ENCODE measurements at places on chromosomes 7 and 10. TPM values are rescaled to one million over a fixed set of nuclear protein-coding genes. Genes with fewer than 3 reads are reported as not detected.

DNA sequence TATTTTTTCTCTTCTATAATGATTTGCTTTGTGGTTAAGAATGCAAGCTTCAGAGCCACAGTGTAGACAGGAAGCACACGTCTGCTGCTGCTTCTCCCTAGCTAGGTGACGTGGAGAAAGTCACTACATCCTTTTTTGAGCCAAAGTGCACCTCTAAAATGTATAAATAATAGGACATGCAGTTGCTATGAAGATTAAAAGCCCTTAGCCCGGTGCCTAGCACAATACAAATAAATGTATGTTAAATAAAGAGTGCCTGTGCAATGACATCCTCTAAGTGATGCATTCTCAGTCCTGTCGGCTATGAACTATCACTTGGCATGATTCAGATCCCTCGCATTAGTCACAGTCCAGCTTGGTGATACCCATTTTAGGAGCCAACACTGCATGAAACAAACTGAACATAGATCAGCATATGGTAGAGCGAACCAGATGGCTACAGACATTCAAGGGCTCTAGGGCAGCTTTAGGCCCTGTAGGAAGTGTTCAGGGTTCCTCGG lies 4.8 kb upstream of the TRDMT1 start:
- DNase-seq, result no peak

The SPOCK2 gene
- polyA plus RNA-seq, result 189 TPM

DNA sequence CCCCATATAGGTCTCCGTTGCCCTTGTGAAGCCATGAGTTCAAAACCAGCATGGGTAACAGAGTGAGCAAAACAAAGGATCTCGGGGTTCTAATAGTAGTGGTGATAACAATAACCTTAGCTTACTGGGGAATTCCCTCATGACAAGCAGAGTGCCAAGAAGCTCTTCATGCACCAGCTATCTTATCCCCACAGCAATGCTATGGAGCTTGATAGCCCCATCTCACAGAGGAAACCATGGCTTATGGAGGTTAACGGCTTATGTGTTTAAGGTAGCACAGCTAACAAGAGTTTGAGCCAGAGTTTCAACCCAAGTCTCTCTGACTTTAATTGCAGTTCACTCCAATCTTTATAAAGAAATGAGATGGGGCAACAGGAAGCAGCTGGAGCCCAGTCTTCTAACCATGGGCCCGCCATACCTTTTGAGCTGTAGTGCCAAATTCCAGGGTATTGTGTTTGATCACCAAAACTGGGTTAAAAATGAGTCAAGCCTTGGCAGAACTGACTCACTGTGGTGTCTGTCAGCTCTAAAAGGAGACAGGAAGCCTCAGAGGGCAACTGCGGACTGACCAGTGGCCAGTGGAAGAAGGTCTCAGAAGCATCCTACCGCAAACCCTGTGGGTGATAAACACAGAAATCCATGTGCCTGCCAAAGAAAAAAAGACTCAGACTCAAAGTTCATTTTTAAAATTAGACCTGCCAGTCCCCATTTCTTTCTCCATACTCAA lies 16.5 kb upstream of the PLAU start:
- DNase-seq, result no peak

The MBL2 gene
- polyA plus RNA-seq, result 0.45 TPM

DNA sequence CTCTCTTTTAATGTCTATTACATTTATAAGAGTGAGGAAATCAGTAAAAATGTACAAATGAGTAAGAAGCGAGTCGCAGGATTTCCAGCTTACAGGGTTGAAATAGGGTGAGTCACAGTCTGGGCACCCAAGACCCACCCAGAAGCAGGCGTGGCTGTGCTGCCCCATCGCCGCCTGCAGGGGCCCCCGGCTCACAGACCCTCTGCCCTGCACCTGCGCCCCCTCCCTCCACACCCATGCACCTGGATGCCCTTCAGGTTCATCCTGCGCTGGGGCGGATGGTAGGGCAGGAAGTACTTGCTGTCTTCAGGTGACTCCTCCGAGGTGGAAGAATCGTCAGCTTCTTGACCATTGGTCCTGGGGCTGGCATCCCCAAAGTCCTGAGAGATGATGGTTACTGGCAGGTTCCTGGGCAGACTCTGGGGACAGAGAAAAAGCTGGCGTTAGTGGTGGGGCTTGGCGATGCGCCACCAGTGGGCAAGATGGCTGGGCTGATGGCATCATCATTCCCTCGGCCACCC lies 90.2 kb upstream of the GNA12 start:
- no peak for DNase-seq

DNA sequence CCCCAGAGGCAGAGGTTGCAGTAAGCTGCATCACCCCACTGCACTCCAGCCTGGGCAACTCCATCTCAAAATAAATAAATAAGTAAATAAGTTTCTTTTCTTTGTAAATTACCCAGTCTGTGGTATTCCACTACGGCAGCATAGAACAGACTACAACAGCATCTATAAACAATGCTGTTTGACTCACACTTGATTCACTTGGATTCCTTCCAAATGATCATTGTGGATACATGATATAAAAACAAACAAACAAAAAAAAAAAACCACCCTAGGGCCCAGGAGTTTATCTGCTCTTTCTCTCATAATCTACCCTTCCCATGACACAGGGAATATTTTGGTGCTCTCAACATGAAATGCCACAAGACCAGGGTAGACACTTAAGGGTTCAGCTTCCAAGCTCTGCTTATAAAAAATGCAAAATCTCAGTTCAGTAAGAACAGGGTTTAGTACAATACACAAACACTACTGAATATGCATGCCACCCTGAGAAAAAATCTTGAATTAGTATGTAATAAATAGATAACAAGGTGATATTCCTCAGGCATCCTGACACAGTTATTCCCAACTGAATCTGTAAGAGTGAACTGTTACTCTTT lies 200.9 kb downstream of the FAM107B start:
- no peak for DNase-seq

- no peak for DNase-seq
Observed at GRCh38 chr7:39271402-39271801, 293.7 kb downstream of the POU6F2 start.

DNA sequence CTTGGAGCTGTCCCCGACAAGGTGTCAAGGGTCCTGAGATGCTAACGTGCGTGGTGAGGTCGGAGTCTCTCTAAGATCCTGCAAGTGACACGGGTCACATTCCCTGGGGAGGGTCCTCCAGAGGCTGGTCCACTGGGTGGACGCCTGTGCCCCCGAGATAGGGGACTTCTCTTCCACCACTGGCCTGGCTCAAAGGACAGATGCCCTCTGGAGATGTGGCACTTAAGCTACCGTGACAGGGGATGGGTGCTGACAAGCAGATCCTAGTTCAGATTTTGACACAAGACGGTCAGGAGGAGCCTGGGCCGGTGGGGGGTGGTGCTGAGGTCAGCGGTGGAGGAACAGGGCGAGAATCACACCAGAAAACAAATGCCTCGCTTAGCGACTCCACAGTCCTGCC lies 178.0 kb downstream of the ADARB2 start:
- DNase-seq, result no peak

DNA sequence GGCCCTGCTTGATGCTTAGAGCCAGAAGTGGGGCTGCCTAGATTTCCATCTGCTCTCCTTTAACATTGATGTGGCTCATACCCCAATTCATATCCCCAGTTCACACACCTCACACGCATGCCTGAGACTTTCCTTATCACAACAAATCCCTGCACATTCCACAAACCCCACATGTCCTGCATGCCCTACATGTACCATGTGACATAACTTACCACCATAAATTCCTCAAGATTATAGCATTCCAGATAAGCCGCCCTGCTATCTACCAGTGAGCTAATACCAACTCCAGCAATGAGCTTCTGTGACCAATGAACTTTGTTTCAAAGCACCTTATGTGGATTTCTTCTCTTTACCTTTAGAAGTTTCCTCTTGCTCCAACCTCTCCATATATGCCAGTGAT lies 104.7 kb upstream of the RAB11FIP2 start:
- no peak for DNase-seq

DNA sequence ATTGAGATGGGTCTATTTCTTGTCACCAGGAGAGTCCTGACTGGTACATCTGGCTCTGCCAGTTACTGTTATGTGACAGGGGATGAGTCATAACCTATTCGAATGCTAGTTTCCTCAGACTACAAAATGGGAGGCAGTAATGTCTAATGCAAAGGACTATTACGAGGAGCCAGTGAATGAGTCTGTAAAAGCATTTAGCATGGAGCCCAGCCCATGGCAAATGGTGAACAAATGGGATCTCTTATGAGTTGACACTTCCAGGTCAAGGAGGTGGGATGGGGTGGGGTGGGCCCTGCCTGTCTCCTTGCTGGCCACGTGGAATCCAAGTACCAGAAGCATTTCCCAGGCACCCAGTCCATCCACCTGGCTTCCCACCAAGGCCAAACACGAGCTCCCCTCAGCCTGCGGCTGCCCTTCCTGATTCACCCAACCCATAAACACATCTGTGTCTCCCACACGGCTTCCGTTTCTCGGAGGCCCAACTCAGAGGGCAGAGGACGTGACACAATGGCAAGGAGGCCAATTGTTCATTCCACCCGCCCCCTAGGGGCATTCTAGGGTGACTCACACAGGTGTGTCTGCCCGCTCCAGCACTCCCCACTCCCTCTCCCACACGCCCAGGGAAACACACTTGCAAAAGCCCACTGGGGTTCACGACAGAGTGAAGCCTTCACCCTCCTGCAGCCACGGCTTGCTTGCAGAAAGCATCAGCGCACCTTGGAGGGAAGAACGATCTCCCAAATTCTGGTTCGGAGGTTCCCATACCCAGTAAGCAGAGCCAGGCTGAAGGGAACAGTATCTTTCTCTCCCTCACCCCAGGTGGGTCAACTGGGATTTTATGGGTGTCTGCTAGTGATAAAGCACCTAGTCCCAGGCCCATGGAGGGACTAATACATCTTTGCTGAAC lies 109.8 kb downstream of the SH3PXD2A start:
- no peak for DNase-seq

DNA sequence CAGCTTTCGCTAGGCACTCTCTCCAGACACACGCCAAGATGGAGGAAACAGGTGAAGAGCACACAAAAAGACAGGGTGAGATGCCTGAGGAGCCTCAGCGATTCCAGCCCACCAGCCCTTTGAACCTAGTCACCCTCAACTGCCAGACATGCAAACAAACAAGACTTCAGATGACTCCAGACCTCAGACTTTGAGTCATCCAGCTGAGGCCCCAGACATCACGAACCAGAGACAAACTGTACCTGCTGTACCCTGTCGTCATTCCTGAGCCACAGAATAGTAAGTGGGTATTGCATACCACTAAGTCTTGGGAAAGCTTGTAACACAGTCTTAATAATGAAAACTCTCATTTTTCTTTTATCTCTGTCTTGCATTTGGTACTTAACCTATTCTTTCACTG lies 126.6 kb upstream of the LSM8 start:
- DNase-seq, result no peak

- no peak for DNase-seq
Observed at GRCh38 chr10:15313843-15314242, 57.2 kb downstream of the FAM171A1 start.

DNA sequence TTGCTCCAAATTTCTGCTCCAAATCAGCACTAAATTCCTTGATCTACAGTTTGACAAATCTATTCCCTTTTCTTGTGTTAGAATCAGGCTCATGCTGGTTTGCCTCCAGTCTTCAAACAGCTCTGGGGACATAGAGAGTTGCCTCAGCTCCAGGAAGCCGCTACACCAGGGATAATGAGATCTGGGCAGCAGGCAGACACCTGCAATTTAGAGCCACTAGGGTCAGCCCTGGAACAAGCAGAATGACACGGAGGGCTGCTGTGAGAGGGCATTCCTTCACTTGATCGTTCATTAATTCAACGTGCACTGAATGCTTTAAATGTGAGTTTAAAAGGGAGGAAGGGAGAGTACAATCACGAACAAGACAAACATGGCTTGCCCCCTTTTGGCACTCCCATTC lies 3.7 kb upstream of the ELMO1 start:
- DNase-seq, result no peak

The TMEM273 gene
- polyA plus RNA-seq, result 1.9 TPM

Data from left renal cortex interstitium (tissue), 4 donors.